ENCODE measurements at places on chromosomes 2 and 18.

- no peak for DNase-seq
Measured at GRCh38 chr2:73969356-73969755, 15.4 kb upstream of the TET3 start.

DNA sequence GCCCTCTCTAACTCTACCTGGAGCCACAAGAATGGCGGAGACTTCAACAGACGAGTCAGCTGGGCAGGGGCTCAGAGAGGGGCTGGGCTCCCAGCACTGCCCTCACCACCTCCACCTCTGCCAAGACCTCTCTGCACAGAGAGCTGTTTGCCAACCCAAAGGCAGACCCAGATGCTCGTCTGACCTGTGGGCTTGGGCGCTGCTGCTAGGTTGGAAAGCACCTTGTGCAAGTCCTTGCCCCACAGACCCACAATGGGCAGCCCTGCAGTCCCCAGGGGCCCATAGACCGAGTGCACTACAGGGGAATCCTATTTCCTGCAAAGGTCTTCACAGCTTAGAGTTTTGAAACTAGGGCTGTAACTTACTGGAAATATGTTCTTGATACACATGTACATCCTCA, 13.3 kb downstream of the ACKR3 start:
- DNase-seq: no peak

DNA sequence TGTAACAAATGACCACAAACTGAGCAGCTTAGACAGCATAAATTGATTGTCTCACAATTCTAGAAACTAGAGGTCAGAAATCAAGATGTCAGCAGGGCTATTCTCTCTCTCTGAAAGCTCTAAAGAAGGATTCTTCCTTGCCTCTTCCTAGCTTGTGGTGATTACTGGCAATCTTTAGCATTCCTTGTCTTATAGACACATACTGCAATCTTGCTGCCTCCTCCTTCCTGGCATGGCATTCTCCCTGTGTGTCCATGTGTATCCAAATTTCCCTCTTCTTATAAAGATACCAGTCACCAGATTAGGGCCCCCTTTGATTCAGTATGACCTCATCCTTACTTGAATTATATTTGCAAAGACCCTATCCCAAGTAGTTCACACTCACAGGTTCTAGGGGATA, 2.3 kb downstream of the ASB3 start:
- DNase-seq: no peak

DNA sequence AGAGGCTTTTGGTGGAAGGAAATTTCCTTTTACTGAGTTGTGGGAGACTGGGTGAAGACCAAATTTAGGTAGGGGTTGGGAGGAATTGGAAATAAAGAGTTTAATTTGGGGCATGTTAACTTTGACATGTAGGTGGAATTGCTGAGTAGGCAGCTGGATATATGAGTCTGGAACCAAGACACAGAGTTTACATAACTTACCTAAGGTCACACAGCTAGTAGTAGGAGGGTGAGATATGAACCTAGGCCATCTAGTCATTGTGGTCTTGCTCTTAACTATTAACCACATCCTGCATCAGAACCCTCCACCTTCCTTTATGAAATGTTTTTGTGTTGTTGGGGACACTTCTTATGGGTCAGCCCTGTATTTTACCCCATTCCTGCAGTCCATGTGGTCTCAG, 113.1 kb downstream of the ICOS start:
- DNase-seq: no peak

- no peak for DNase-seq
Measured at GRCh38 chr2:62455957-62456692, 49.9 kb downstream of the TMEM17 start.

- DNase-seq: no peak
Measured at GRCh38 chr18:6486764-6487426, 72.2 kb upstream of the L3MBTL4 start.

DNA sequence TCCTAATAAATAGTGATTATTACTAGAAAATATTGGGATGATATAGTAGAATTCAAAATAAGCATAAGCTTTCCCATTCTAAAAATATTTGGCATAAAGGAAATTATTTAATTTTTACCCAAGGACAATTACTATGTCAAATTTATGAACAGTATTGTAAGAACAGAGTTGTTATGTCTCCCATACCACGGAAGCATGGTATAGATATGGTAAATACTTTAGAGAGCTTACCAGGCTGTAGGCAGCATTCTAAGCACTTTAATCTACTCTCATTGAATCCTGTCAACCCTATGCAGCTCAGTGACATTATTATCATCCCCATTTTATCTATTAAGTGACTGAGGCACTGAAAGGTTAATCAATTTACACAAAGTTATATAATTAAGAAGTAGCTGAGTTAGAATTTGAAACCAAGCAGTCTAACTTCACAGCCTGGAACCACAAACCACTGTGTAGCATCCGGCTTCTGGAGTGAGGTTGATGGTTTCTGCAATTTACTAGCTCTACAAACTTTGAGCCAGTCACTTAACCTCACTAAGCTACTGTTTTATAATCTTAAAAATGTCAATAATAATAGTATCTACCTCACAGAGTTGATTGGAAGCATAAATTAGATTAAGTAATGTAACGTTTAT, 323.7 kb downstream of the ARHGAP15 start:
- no peak for DNase-seq

Measured in SK-N-SH (cell line).